ENCODE measurements at places on chromosomes 2 and 18.
A peak's percentile ranks its signal among the peaks of the same experiment; 100 is the strongest.

DNA sequence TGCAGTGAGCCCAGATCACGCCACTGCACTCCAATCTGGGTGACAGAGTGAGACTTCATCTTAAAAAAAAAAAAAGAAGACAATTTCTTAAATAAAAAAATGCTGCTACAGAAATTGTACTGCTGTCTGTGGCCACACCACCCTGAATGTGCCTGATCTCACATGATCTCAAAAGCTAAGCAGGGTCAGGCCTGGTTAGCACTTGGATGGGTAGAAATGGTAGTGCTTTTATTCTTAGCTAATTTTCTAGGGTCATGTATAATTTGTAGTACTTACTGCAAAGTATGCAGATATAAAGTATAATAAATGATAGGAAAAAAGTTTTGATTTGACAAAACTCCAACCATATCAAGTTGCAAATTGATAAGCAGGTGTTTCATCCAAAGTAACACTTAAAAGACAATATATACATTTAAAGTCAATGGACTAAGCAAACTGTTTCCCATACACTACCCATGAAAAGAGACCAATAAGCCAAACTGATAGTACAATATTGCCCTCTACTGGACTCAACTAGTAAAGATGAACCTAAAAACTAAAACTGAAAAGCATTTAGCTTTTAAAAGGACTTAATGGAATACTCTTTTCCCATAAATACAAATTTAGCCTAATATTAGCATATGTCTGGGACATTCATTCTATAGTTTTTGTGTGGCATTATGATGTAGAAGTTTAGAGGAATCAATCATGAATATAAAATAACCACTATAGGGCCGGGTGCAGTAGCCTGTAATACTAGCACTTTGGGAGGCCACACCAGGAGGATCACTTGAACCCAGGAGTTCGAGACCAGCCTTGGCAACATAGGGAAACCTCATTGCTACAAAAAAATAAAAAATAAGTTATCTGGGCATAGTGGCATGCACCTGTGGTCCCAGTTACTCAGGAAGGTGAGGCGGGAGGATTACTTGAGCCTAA, 18.6 kb upstream of the PEX13 start:
- peak; percentile 52 for DNase-seq

DNA sequence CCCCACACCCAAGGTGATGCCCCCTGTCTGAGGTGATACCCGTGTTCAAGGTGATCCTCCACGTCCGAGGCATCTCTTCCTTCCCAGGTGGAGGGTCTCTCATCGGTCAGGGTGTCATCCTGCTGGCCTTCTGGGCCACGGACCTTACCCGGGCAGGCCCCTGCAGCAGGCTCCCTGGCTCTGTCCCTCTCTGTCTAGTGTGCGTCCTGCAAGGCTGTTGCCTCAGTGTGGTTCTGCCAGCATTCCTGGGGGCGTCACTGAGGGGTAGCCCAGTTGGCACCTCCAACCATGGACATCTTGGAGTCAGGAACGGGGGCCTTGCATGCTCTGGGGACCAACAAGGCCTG, 5.6 kb upstream of the PER2 start:
- no peak for DNase-seq

GRCh38 chr2:3745920-3746319, 42.5 kb downstream of the DCDC2C start:
- DNase-seq, result no peak

DNA sequence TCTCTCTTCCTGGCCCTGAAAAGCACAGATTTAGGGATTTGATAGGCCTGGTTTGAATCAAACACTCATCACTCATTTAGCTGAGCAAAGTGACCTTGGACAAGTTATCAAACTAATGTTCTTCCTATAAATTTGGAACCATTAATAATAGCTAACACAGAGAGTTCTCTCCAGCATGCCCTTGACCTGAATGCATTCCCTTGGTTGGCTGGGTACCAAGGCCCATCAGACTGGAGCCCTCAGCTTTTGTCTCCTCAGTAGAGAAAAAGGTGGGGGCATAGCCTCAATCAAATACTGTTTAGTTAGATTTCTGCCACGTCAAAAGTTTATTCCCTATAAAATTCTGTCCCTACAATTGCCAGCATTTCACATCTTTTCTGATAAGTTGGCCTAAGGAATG, 13.8 kb upstream of the MRPL19 start:
- DNase-seq, result no peak

DNA sequence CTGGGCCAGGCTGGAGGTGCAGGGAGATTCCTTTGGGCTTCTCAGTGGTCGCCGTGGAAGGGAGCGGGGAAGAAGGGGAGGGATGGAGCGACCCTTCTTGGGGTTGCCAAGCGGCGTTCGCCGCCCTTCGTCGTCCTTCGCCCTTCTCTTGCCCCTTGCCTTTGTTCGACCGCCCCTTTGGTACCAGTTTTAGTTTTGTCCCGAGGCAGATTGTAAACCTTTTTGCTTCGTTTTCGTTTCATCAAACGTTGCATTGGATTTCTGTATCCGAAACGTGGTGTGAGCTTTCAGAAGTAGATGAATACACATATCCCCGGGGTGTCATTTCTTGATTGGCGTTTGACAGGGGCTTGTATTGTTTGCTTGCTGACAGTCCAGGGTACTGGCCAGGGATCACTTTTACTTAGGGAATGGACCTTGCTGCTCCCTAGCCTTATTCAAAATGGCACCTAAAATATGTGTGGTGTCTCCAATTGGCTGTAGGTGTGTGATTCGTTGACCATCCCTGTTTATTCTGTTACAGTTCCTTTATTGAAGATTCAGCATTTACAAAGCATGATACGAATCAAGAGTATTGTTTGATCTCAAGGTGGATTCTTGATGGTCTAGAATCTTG, 788 bp downstream of the USP14 start:
- DNase-seq, result no peak

GRCh38 chr18:7370375-7370774, 139.5 kb downstream of the LRRC30 start:
- DNase-seq, result no peak

DNA sequence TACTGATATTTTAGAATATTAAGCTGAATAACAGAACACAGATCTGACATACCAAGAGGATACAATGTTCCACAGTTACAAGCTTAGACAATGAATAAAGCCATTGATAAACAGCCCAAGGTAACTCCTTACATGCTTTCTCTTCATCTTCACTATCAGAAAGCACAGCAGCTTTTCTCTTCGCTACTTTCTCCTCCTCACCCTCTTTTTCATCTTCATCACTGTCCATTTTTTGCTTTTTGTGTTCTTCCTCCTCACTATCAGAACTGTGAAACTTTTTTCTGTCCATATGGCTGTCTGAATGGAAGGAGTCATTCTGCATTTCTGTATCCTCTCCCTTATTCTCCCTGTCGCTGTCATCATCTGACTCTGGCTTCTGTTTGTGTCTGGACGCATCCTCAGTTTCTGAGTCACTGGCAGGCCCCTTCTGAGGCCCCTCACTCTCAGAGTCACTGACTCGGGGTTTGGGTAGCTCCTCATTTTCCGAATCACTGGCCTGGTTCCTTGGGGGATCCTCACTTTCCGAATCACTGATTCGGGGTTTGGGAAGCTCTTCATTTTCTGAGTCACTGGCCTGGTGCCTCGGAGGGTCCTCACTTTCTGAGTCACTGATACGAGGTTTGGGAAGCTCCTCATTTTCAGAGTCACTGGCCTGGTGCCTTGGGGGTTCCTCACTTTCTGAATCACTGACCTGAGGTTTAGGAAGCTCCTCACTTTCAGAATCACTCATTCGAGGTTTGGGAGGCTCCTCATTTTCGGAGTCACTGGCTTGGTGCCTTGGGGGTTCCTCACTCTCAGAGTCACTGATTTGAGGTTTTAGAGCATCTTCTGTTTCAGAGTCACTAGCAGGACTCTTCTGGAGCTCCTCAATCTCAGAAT, 21.5 kb downstream of the IWS1 start:
- no peak for DNase-seq

GRCh38 chr18:10006311-10006893, 92.6 kb downstream of the VAPA start:
- no peak for DNase-seq

- DNase-seq, result no peak
Observed at GRCh38 chr2:86229221-86229620, 30.0 kb downstream of the MRPL35 start.

DNA sequence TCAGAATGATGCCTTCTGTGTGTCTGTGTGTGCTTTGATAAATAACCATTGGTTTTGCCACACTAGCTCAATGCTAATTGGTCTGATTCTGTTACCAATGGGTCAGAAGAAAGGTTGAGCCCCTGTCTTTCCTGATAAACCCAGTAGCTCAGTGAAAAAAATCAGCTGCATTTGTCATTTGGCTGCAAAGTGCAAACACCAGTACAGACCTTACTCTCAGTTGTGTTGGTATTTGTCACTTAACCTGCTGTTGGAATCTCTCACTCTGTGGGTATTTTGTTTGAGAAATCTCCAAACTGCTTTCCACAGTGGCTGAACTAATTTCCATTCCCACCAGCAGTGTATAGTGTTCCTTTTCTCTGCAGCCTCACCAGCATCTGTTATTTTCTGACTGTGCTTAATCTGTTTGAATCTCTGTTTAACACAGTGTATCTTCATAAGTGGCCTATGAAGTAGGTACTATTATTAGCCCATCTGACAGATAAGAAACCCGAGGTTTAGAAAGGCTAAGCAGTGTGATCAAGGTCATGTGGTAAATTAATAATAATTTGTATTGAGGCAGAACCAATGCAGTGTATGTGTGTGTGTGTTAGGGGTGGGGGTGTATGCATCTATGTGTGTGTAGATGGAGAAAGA, 26.7 kb downstream of the LIMS1 start:
- no peak for DNase-seq

- DNase-seq, result no peak
Observed at GRCh38 chr2:202434472-202434871, 58.3 kb downstream of the BMPR2 start.

DNA sequence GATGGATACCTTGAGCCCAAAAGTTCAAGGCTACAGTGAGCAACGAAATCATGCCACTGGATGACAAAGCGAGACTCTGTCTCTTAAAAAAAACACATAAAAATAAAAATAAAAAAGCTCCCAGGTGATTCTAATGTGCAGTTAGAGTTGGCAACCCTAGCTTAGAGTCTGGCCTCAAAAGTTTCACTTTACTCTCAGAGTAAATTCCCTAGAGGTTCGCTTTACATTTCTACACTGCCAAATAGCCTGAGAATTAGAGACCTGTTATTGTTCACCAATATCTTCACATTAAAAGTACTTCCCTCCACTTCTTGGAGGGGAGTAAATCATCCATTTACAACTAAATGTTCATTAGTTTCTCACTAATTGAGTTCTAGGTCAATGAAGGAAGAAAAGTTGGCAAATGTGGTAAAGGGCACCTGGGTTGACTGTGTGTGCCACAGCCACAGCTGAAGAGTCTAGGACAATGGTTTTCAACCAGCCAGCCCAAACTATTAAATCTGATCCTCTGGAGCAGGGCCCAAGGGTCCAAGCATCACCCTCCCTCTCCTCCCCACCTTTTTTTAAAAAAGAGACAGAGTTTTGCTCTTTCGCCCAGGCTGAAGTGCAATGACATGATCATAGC, 15.2 kb upstream of the TMEM37 start:
- DNase-seq, result no peak

- DNase-seq, result no peak
Observed at GRCh38 chr18:23154823-23155500, 19.7 kb downstream of the CABLES1 start.

DNA sequence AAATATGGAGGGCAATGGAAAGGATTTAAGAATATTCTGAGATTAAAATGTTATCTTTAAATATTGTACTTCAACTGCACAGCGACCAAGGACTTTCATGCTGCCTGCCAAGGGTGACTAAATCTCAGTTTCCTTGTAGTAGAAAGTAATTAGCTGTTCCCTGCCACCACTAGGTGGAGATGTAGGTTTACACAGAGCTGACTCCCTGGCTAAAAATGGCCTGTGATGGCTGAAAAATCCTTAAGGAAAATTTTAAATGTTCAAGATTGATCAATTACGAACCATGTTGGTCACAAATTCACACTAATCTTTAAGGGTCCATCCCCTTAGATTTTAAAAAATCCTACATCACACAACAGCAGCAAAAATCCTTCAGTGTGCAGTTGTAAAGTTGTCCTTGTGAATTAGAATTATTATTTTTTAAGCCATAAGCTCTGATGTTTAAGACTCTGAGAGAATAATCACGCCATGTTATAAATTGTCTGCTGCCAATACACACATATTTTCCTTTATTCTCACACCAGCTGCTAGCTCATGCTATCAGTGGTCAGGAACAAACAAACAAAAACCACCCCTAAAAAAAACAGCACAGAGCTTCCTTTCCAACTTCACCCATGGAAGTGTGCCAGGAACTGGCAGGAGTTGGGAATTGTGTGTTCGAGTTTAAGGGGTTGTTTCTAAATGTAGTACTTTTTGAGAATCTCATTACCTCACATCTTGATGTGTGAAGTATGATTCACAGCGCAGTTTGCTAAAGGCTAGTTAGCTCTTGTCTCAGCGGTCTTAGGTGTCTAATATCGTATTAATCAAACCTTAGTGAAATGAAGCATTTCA, 399.8 kb downstream of the TMEM182 start:
- DNase-seq, result no peak

- no peak for DNase-seq
Observed at GRCh38 chr2:25387876-25388449, 46.2 kb upstream of the DNMT3A start.

DNA sequence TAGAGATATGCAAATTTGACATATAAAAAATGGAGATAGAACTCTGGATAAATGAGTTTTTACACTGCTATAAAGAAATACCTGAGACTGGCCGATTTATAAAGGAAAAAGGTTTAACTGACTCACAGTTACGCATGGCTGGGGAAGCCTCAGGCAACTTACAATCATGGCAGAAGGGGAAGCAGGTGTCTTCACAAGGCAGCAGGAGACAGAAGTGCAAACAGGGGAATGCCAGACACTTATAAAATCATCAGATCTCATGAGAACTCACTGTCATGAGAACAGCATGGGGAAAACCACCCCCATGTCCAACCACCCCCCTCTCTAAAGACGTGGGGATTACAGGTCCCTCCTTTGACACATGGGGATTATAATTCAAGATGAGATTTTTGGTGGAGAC, 1540.2 kb upstream of the SLC39A10 start:
- DNase-seq, result no peak

DNA sequence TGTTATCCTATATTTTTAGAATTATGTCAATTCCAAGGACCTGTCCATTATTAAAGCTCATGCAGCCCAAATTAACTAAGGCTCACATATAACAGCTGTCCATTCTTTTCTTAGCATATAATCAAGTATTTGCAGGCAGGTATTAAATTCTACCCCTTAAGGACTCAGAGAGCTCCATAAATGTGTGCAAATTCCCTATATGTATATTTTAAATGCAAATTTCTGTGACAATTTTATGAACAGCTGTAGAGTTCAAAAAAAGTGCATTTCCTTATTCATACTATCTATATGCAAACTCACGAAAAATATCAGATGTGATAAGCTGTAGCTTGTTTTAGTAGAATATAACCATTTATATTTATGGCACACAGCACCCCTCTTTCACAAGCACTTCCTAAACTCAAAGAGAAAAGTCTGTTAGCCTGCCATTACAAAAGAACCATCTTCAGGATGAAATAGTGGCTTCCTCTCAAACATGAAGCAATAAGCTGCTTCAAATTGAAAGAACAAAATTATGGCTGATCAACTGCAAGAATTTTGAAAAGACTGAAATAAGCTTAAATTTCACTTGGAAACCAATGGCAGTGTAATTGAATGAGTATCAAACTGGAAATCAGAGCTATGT, 155.0 kb upstream of the REG3G start:
- no peak for DNase-seq

- DNase-seq, result no peak
Observed at GRCh38 chr2:7930800-7931635, 750.8 kb upstream of the ID2 start.
